ENCODE measurements at places on chromosomes 11 and 22.

- DNase-seq = no peak
Observed at GRCh38 chr11:128658502-128658901, 35.4 kb upstream of the FLI1 start.

- DNase-seq = peak; percentile 56
Observed at GRCh38 chr11:125082611-125083311, 19.7 kb downstream of the SLC37A2 start.

- DNase-seq = no peak
Observed at GRCh38 chr11:80321786-80322185, 881.0 kb upstream of the TENM4 start.

DNA sequence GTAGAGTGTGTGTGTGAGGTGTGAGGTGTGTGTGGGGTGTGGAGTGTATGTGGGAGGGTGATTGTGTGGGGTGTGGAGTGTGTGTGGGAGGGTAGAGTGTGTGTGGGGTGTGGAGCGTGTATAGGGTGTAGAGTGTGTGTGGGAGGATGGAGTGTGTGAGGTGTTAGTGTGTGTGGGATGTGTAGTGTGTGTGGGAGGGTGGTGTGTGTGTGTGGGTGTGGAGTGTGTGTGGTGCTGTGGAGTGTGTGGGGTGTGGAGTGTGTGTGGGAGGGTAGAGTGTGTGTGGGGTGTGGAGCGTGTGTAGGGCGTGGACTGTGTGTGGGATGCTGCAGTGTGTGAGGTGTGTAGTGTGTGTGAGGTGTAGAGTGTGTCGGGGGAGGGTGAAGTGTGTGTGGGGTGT is 356.1 kb downstream of the CADM1 start:
- DNase-seq = no peak

GRCh38 chr11:61480994-61481335 is 27.6 kb upstream of the LRRC10B start:
- DNase-seq = no peak

- DNase-seq = peak; percentile 59
Observed at GRCh38 chr22:25057013-25057881, 104.7 kb downstream of the KIAA1671 start.

DNA sequence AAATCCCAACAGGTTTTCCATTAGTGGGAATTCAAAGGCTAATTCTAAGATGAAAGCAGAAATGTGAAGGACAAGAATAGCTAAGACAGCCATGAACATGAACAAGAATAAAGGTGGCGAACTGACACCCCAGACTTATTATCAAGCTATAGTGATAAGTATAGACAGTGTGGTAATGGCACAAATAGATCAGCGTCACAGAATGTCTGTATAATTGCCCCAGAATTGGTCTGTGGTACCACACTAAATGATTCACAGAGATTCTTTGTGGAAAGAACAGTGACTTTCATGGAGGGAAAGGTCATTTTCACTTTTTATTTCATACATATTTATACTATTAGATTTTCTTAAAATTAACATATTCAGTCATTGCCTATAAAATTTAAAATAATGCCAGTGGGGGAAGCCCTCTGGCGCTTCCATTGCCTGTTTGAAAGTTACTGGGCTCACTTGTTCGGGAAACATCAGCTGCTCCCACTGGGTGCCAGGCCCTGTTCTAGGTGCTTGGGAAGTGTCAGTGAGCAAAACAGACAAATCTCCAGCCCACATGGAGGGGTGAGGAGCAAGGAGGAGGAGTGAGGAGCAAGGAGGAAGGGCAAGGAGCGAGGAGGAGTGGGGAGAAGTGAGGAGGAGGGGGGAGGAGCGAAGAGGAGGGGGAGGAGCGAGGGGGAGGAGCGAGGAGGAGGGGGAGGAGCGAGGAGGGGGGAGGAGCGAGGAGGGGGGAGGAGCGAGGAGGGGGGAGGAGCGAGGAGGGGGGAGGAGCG is 11.3 kb upstream of the NLRP6 start:
- DNase-seq = no peak

- DNase-seq = no peak
Observed at GRCh38 chr11:76644591-76644990, 26.0 kb downstream of the LRRC32 start.

DNA sequence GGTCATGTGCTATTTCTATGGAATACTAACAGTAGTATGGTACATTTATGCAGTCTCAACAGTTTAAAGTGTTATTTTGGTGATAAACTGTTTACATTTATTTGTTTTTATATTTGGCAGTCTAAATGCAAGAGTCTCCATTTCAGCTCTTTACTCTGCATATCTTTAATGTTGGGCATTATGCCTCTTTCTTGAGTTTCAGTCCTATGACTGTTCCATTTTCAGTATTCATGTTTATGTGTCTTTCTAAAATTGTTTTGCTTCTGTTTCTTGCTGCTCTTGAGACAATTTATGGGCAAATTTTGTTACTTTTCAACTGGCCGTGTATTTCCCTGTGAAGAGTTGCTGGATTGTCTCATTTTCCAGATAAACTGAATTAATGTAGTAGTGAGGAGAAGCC is 6.6 kb upstream of the RAB30 start:
- no peak for DNase-seq

- DNase-seq = no peak
Observed at GRCh38 chr11:126722006-126722736, 278.4 kb downstream of the KIRREL3 start.

GRCh38 chr22:20396639-20397038 is 2.7 kb downstream of the ZNF74 start:
- DNase-seq = no peak

DNA sequence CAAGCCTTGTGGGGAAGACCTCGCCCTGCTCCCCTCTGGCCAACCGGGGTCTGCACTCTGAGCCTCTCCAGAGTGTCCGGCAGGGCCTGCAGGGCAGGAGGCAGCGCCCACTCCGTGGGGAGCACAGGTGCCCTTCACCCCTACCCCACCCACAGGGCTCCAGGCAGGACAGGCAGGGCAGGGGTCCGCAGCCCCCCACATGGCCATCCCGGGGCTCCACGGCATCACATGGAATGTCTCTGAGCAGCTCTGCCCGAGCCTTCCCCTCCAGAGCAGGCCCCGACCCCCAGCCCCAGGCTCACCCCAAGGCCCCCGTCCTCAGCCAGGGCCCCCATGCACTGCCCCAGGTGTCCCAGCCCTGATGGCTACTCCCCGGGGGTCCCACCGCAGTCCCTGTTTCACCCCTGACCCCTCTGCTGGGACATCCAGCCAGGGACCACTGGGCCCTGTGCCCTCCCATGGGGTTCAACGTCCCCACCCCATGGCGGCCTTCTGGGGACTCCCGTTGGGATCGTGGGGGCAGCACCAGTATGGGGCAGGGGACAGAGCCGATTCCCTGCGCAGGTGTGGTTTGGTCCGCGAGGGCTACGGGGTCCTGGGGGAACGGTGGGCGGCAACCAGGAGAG is 77.7 kb downstream of the BRD1 start:
- no peak for DNase-seq

DNA sequence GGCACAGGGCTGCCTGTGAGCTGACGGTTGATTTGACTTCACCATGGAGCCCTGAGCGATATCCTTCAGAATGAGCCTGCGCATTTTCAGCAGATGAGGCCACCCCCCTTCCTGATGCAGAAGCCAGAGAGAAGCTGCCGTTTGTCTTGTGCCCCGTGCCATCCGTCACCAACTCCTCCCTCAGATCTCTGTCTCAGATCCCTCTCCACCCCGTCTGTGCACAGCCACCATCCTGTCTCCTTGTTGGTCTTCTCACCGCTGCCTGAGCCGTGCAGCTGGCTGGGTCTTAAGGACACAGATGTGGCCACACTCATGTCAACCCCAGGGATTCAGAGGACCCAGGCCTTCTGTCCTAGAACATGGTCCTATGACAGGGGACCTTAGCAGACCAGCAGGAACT is 293.9 kb downstream of the TBC1D22A start:
- DNase-seq = no peak

DNA sequence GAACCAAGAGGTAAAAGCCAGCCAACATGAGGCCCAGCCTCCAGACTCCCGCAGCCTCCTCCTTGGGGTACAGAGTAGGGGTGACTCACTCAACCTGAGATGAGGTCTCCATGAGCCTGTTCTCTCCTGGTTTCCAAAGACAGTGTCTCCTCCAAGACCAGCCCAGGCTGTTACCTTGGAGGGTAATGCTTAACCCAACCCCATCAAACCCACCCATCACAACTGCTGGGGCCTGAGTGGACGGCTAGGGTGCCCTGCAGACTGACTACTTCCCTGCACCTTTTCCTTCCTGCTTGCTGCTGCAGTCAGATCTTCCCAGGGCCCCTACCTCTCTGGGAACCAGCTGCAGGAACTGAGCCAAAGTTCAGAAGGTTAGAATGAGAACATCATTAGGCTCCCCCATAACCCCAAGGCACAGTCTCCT is 5.1 kb upstream of the NOL12 start:
- DNase-seq = no peak

Data from HTR-8/SVneo (cell line).